ENCODE measurements at places on chromosomes 2 and 18.

GRCh38 chr2:189952536-189953109 is 109.9 kb downstream of the MSTN start:
- DNase-seq = no peak

DNA sequence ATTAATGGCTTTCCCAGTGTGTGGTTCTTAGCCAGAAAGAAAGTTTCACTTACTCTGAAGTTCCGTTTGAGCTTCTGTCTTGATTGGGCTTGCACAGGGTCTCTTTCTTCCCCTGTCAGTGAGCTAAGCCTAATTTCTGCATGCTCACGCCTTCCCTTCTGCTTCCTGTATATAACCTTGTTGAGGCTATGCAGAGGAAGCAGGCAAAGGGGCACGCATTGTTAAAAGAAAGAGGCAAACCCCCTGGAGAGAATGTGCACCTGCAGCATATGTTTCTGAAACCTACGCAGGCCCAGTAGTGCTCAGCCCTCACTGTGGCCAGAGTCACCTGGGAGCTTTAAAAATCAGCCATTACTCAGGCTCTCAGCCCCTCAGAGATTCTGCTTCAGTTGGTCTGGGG is 14.5 kb upstream of the PLA2R1 start:
- no peak for DNase-seq

DNA sequence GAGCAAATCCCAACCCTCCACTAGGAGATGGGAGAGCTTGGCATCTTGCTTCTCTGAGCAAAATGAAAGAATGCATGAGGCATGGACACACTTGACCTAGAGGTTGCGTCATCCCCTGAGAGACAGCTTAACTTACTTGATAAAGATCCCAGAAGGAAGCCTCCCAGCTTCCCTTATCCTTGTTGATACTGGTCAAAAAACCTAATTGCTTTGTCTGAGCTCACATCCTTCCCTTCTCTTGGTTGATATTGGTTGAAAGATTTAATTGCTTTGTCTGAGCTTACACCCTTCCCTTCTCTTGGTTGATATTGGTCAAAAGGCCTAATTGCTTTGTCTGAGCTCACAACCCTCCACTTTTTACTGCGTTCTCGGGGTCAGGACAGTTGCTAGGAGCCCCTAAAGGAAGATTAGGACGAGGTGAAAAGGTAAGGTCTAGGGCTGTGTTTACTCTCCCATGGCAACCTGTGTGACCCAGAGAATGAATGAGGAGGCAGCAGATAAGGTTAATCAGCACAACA is 12.2 kb upstream of the BOD1L2 start:
- DNase-seq = no peak

DNA sequence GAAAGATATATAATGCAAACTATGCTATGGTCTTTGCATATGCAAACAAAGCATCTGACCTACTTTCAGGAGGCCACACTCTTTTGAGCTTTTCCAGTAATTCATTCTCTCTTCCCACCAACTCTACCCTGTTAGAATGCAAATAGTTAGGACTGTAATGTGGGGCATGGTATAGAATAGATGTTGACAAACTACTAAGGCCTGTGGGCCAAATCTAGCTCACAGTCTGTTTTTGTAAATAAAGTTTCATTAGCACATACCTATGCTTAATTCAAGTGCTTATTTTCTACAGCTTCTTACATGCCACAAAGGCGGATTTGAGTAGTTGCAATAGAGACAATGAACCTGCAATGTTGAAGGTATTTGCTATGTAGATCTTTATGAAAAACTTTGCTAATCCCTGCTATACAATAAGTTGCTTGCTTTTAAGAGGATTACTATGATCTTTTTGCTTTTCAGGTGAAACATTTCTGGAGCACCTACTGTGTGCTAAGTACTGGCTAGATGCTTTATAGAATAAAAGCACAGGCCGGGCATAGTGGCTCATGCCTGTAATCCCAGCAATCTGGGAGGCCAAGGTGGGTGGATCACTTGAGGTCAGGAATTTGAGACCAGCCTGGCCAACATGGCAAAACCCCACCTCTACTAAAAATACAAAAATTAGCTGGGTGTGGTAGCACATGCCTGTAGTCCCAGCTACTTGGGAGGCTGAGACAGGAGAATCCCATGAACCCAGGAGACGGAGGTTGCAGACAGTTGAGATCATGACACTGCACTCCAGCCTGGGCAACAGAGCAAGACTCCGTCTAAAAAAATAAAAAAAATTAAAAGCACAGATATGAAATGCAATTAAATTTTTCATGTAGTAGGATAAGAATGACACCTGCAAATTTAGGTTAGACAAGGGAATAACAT is 267.8 kb downstream of the DPP10 start:
- no peak for DNase-seq

- no peak for DNase-seq
Measured at GRCh38 chr2:76310894-76311633, 600.3 kb upstream of the GCFC2 start.

DNA sequence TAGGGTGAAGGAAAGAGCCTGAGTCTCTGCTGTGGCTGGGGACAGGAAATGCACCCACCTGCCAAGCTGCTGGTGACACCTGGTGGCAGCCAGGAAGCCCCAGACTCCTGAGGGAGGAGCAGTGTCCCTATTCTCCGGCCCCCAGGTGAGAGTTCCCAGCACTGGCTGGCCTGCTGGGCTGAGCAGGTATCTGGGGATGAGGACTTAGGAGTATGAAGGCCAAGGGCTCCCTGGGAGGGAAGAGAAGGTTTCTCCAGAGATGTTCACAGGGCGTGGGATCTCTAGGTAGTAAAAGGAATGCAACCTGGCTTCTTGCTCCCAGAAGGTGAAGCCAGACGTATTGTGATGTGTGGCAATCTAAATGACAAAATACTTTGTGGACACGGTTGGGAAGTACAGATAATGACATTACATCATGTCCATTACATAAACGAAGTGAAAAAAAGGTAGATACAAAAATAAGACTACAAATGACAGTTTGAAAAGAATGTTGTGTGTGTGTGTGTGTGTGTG is 75.8 kb upstream of the SLC1A4 start:
- no peak for DNase-seq

DNA sequence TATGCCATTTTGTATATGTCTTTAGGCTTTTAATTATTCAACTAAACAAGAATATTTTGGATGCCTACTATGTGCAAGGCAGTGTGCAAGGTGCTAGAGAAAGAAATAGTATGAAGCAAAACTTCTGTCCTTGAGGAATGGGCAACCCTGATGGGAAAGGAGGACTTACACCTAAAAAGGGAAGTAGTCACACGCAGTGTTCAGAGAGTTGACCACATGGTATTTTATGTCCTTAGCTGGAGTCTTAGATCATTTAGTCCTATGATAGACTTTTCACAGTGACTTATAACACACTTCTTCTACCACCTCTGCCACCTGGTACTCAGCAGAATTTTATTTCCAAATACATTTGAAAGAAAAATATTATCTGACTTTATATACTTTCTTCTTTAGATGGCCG is 291.6 kb downstream of the PLCL1 start:
- no peak for DNase-seq

GRCh38 chr18:26480897-26481795 is 67.2 kb downstream of the KCTD1 start:
- no peak for DNase-seq

GRCh38 chr2:30232801-30233130 is 1.4 kb downstream of the LBH start:
- DNase-seq = no peak

DNA sequence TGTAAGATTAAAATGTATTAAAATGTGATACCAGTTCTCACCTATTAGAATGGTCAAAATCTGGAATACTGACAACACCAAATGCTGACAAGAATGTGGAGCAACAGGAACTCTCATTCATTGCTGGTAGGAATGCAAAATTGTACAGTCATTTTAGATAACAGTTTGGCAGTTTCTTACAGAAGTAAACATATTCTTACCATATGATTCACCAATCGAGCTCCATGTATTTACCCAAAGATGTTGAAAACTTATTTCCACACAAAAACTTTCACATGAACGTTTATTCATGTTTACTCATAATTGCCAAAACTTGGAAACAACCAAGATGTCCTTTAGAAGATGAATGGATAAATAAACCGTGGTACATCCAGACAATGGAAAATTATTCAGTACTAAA is 1193.5 kb upstream of the ACVR2A start:
- no peak for DNase-seq

DNA sequence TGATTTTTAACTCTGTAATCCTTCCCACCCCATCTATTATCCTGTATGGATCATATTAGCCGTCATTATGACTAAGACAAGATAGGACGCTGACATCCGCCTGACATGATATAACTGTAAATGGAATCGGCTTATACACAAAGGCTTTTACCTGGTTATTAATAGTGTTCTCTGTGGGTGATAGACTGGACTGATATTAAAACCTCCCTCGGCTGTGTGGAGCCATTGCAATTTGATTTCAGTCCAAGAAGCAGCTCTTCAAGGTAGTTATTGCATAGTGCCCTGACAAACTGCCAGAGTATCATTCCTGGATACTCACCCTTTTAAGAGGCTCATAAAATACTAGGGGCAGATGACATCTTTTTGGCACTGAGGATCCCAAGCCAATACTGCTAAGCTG is 226.1 kb upstream of the HNRNPA3 start:
- DNase-seq = no peak

DNA sequence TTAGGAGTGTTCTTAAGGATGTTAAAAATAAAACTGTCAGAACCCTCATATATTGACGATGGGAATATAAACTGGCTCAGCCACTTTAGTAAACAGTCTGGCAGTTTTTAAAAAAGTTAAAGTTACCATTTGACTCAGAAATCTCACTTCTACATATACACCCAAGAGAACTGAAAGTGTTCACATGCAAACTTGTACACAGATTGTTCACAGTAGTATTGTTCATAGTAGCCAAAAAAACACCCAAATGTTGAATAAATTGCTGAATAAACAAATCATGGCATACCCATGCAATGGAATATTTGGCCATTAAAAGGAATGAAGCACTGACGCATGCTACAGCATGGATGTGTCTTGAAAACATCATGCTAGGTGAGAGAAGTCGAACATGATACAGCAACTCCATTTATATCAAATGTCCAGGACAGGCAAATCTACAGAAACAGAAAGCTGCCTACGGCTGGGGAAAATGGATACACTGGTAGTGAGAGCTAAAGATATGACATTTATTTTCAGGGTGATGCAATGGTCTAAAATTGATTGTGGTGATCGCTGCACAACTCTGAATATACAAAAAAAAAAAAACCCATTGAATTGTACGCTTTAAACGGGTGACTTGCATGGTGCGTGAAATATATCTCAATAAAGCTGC is 10.1 kb downstream of the RPL31 start:
- no peak for DNase-seq

GRCh38 chr2:234476766-234477165 is 20.1 kb downstream of the ARL4C start:
- DNase-seq = no peak

DNA sequence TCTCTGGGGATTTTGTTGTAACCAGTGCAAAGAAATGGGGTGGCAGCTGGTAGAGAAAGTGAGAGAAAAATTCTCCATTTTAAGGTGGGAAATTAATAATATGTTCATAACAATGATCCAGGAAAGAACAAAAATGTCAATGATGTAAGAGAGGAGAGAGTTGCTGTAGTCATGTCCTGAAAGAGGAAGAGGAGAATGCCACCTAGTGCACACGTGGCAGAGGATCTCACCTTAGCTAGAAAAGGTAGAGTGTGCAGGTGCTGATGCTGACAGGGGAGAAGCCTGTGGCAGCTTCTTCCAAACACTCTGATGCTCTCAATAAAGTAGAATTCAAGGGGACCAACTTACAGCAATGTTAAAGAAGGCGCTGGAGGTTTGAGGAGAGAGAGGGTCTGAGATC is 282.9 kb upstream of the PKDCC start:
- no peak for DNase-seq

- no peak for DNase-seq
Measured at GRCh38 chr2:223797037-223797436, 40.3 kb downstream of the AP1S3 start.

GRCh38 chr2:168139852-168140251 is 107.5 kb downstream of the STK39 start:
- no peak for DNase-seq

DNA sequence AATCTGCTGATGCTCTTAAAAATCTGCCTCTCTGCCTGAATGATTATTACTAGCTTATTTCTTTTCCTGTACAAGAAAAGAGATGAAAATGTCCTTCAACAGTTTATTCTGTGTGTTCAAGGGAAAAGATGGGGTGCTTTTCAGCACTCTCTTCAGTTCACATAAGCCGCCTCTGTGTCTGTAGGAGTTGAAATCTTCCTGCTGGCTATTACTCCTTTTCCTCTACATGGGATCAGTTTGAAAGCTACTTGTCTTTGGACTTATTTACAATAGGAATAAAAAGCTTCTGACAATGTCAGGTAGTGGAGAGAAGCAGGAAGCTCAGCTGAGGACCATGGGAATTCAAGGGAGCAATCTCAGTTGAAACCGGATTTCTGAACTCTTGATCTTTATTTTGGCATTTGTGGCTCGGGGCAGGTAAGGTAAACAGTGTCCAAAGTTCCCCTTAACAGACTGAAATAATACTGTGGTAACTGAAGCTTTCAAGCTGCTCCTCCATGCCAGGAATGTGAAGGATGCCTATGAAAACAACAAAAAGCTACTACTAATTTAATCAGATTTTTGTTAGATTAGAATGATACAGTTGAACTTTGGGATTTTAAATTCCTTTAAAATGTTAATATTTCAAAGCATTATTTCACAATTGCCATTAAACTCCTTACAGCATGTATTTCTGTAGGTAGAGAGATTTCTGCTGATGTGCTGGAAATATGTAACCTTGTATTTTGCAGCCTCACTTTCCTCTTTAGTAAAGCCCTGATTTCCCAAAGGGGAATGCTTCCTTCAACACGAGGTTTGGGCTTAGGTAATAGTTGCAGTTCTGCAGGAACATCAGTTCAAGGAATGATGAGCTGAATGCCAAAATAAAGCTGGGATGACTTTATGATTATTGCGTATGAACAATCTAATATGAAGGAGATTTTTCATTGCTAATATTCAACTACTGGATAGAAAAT is 43.6 kb downstream of the MAPRE2 start:
- no peak for DNase-seq

- DNase-seq = no peak
Measured at GRCh38 chr2:106812383-106812782, 73.6 kb downstream of the ST6GAL2 start.

DNA sequence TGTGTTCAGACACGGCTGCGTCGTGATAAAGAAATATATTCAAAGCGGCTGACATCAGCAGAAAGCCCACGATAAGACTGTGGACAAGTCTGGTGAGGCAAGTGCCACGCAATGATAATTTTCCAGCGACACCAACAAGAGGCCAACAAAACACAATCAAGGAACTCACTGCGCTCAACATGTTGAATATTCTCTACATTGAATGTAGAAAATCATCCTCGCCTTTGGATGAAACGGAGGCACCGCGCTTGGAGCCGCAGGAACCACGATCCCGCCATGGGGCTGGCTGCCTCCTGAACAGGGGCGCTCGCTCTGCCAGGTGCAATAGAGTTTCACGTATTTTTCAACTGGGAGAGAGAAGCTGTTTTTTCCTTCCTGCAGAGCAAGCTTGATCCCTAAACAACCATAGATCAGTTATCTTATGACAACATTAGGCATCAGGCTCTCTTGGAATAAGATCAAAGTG is 220.3 kb downstream of the ATAD2B start:
- no peak for DNase-seq

All from SK-N-MC (cell line).